ENCODE measurements at places on chromosomes 6 and 20.

GRCh38 chr6:124490122-124490521, 472.1 kb upstream of the RNF217 start:
- DNase-seq = no peak

DNA sequence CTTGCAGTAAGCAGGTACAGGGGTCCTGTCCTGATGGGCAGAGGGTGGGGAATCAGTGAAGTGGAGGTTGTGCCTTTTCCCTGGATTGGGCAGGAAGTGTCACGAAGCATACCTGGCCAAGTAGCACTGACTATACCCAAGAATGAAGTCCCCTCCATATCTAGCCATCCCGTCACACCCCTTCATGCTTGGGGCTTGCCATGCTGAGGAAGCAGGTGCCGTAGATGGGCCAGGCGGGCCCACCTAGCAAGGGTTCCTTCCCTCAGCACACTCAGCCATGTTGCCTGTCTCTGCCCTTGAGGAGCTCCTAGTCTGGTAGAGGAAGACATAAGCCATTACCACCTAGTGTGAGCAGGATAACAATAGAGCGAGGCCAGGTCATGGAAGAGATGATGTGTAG, 33.5 kb downstream of the EIF2S2 start:
- DNase-seq = no peak

GRCh38 chr20:51725584-51726176, 42.5 kb downstream of the ATP9A start:
- no peak for DNase-seq

GRCh38 chr20:2364044-2364443, 16.7 kb upstream of the TGM6 start:
- no peak for DNase-seq

DNA sequence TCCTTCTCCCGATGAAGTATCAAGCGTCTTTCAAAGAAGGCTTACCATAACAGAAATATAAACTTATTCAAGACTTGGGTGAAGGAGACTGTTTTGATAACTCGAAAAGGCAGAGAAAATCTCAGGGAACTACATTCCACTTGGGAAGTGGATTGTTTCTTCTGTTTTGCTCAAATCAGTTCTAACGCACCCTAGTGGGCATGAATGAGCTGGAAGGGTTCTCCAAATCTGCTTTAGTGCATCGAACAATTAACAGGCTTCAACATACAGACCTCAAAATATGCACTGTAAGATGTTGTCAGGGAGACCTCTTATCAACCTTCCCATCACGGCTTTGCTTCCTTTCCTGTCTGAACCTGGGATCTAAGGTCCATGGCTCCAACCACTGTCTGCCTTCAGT, 392.5 kb downstream of the CD83 start:
- no peak for DNase-seq

GRCh38 chr20:48070991-48071652, 285.8 kb upstream of the SULF2 start:
- no peak for DNase-seq

DNA sequence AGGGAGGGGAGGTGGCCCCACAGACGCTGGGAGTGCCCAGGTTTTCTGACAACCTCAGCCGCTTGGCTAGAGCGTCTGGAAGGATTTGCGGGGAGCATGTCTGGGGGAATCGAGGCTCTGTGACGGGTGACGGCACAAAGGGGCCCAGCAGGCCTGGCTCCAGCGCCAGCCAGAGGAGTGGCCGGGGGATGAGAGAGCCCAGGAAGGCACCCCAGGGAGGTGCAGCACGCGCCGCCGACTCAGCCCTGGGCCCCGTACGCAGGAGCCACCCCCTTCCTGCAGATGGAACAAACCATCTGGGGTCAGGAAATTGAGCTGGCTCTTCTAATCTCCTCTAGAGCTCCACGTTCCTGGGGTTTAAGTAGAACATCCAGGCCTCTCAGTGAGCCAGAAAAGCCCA, 5.9 kb upstream of the SLCO4A1 start:
- no peak for DNase-seq

GRCh38 chr6:30169658-30170614, 6.6 kb downstream of the TRIM15 start:
- DNase-seq = peak; percentile 14

GRCh38 chr6:149225370-149225769, 92.1 kb upstream of the TAB2 start:
- DNase-seq = no peak

DNA sequence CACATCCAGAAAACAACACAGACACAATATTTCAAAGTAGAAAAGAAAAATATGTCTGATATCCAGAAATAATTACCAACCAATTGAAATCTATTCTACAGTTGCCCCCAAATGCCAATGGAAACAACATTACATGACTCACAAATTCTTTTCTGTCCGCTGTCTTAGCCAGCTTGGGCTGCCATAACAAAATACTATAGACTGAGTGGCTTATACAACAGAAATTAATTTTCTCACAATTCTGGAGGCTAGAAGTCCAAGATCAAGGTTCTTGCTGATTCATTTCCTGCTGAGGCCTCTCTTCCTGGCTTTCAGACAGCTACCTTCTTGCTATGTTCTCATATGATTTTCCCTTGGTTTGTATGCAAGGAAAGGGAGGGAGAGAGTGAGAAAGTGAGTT, 698.1 kb downstream of the DHX35 start:
- DNase-seq = no peak

DNA sequence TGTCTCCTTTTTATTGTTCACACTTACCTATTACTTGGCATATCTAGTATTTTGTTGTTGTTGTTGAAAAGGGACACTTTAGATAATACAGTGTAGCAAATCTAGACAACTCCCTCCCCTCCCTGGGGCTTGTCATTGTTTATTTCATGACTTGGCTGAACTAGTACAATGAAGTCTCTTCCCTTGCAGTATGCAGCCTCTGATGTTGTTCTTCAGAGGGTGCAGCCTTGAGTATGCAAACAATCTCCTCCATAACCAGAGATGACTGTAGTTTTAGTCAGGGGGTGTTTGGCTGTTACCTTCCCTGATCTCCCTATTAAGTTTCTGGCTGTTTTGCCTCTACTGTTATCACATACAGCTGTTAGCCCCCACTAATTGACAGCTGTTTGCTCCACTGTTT, 315.4 kb upstream of the RUNX2 start:
- DNase-seq = no peak

DNA sequence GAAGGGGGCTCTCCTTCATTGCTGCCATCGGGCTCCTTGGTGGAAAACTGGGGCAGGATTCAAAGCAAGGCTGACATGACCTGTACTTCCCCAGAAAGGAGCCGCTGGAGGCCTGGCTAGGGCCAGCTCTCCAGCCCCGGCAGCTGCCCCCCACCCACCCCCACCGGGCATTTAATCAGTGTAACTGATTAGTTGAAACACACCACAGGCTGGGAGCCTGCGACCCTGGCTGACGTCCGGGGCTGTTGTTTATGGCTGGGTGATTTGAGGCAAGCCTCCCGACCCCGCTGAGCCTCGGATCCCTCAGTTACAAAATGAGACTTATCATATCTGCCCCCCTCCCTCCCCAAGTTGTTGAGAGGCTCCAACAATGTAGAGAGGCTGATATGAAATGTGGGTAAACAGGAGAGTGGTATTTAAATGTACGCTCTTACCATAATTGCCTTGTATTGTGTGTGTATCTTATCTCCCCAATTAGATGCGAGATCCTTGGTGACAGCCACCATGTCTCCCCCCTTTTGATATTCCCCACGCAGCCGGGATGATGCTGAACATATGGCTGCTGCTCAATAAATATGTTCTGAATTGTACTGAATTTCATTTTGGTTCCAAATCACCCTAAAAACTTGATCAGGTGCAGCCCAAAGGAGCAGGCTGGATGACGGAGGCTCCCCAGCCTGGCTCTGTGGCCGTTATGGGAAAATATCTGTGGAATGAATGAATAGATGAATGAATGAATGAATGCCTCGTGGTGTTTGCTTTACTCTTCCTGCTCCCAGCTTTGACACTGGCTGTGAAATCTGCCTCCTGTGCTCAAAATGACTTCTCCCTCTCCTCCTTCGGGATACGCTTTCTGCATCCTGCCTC, 31.8 kb upstream of the APCDD1L start:
- DNase-seq = no peak

- no peak for DNase-seq
Measured at GRCh38 chr20:46213946-46214823, 94.1 kb downstream of the CDH22 start.

- no peak for DNase-seq
Measured at GRCh38 chr20:45183084-45183483, 8.4 kb downstream of the PI3 start.

Data from NCI-H1930 (cell line).